Activated CD4-positive, alpha-beta T cell treated with anti-CD3 and anti-CD28 coated beads, Interleukin-2, amount 10 ng/mL, durations not matched to agents 7 days and 5 days (primary cell): ENCODE measurements at places on chromosomes 2 and 18.

- no peak for DNase-seq
These were observed 4.1 kb upstream of the AQP4 start for GRCh38 chr18:26869640-26870039.

GRCh38 chr18:61991836-61992235 lies 99.0 kb upstream of the RNF152 start:
- no peak for DNase-seq

- no peak for DNase-seq
These were observed 21.8 kb downstream of the RBM44 start for GRCh38 chr2:237820421-237820820.

GRCh38 chr18:902229-902628 lies 2.4 kb upstream of the ADCYAP1 start:
- no peak for DNase-seq

- DNase-seq = no peak
These were observed 68.4 kb upstream of the PPP1CB start for GRCh38 chr2:28683100-28683706.

DNA sequence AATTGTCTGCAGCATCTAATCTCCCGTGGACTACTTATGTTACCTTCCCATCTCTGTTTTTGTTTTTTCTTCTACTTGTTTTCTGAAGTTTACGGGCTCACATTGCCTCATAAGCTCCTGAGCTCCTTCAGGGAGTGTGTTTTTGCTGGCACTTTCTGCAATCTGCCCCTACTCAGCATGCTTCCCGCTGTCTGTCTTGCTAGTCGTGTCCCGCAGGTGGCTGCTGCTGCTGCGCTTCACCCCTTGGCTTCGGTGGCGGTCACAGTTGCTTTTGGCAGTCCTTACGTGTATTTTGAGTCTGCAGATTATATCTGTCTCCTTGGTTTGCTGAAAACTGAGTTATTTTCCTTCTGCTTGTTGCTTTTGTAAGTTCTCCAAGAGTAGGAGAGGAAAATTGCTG lies 37.3 kb downstream of the FER1L5 start:
- no peak for DNase-seq

DNA sequence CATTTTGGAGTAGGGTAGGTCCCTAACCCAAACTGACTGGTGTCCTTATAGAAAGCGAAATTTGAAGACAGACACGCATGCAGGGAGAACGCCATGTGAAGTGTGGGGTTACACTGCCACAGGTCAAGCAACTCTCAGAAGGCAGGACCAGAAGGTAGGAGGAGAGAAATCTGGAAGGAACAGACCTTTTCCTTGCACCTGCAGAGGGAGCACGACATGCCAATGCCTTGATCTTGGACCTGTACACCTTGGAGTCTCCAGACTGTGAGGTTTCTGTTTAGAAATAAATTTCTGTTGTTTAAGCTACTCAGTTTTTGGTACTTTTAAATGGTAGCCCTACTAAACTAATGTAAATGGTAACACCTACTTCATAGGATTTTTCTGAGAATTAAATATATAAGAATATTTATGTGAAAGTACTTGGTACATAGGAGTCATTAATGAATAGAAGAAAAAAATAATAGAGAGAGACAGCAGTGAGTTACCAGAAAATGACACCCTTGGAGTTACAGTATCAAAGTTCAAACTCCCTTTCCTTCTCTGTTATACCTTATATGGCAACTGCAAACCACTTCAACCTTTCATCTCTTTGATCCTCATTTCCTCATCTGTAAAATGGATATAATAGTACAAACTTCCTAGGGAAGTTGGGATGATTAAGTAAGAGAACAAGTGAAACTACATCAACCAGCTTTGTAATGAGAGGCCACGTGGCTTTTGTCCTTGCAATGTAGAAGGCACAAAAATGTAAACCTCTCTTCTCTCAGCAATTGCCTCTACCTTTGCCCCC lies 184.9 kb upstream of the PARD3B start:
- no peak for DNase-seq
